ENCODE measurements at places on chromosomes 5 and 9.

GRCh38 chr5:68653471-68653870 is 437.9 kb downstream of the PIK3R1 start:
- DNase-seq = no peak

- DNase-seq = no peak
Measured at GRCh38 chr9:109403766-109404320, 83.0 kb upstream of the EPB41L4B start.

DNA sequence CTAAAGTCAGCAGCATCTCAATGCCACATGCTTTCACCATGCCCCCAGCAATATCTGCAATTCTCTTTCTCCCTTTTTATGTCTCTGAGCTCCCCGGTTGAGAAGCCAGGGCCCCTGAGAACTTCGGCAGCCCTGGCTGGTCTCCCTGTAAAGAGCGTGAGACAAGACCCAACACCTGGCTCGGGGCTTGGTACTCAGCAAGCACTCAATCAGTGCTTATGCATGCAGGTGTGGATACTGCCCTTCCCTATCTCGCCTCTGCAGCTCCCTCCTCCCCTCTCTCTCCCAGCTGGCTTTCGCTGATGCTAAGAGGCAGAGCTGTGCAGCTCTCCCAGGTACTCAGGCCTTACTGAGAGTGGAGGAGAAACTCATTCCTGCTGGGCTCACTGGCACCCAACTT is 41.7 kb upstream of the AKNA start:
- DNase-seq = no peak

- DNase-seq = no peak
Measured at GRCh38 chr5:9431496-9432258, 114.2 kb downstream of the SEMA5A start.

GRCh38 chr5:59621477-59621876 is 272.0 kb downstream of the PDE4D start:
- no peak for DNase-seq

- no peak for DNase-seq
Measured at GRCh38 chr5:156191547-156191946, 135.4 kb upstream of the SGCD start.

DNA sequence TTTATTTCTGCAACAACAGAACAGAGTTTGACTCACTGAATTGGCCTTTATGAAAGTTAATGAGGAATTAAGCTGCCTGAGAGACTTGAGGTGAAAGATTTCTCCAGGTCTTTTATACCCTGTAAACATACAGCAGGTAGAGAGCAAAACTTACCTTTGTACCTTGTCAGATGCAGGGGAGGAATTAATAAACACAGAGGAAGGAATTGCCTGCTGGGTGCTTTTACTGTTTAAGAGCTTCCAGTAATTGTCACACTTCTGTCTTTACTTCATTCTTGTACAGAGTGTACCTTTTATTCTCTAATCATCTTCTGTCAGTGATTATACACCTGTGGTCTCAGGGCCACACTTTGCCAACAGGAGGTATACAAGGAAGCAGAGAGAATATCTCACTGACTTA is 94.0 kb upstream of the GRIN3A start:
- no peak for DNase-seq

DNA sequence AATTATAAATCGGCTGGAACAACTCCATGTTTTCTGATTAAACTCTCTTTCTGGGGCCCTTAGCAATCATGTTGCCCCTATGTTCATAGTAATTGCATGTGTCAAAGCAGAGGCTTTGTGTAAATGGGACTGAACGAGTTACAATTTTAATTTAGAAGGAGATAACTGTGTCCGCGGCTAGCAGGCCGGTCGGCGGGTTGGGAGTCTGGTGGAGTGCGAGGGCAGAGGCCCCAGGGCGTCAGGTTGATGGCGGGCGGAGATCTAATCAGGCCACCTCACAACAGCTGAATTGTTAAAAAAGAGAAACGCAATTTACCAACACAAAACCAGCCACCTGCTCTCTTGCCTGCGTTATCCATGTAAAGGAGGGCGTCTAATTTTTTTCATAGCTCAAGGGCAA is 134.9 kb upstream of the LPCAT1 start:
- DNase-seq = no peak

DNA sequence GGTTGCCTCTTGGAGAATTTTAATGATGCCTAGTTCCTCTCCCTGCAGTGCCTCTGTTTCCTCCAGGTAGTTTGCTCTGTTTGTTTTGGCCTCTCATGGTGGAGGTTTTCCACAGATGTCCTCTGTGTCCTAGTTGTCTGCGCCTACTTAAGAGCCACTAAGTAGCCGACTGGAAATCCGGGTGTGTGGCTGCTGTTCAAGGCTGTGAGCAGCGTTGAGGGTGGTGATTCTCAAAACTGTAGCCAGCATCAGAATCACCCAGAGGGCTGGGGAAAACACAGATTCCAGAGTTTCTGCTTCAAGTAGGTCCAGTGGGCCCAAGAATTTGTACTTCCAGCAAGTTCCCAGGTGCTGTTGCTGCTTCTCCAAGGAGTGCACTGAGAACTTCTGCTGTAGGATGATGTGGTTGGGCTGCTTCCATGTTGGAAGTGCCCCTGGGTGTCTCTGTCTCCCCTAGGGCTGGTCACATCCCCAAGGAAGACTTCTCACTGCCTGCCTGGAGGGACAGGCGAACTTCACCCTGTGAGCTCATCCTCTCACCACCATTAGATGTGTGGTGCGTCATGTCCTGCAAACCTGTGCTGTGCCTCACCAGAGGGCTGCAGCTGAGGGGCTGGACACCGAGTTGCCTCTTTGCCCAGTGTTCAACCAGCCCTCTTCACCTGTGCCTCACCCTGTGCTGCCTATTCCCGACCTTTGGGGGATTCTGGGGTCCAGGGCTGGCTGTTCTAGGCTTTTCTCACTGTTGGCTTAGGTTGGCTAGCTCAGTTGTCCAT is 34.8 kb downstream of the SECISBP2 start:
- DNase-seq = no peak

- no peak for DNase-seq
Measured at GRCh38 chr9:104412238-104412637, 91.8 kb upstream of the OR13F1 start.

GRCh38 chr5:116536316-116537083 is 38.1 kb downstream of the SEMA6A start:
- no peak for DNase-seq

DNA sequence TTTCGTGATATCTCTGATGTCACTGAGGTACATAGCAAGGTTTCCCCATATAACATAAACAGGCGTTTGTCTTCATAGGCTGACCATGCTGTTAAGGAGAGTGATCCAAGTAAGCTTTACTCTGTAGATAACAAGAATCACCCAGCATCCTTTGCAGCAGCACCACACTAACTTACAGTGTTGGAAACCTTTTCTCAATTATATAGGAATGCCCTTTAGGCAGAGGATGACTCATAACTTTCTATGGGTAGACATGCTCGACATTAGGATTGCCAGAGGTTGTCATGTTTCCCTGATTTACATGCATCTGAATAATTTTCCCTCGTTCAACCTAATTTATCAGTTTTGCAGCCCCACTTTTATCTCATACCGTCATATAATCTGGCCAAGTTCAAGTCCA is 870.0 kb upstream of the CDH9 start:
- DNase-seq = no peak

GRCh38 chr9:105930011-105930627 is 235.8 kb downstream of the TMEM38B start:
- no peak for DNase-seq

GRCh38 chr9:13479096-13479495 is 199.6 kb upstream of the MPDZ start:
- no peak for DNase-seq

- DNase-seq = no peak
Measured at GRCh38 chr9:22148876-22149637, 140.0 kb upstream of the CDKN2B start.

- no peak for DNase-seq
Measured at GRCh38 chr5:5930561-5930960, 447.8 kb downstream of the MED10 start.

- no peak for DNase-seq
Measured at GRCh38 chr5:76143884-76144283, 60.7 kb downstream of the SV2C start.

- no peak for DNase-seq
Measured at GRCh38 chr9:19193029-19193324, 37.5 kb upstream of the DENND4C start.

DNA sequence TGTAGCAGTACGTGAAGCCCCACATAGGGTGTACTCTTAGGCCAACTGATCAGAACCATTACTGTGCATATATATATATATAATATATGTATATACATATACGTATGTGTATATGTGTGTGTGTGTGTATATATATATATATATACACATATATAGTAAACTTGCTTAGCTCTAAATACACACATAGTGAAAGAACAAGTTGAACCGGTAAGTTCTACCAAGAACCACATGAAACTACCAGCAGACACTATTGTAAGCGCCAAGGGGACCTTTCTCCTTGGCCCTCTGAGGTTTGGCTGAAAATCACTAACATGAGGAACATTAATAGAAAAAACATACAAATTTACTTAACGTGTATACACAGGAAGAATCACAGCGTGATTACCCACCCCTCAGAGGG is 1.8 kb upstream of the TARS1 start:
- no peak for DNase-seq

GRCh38 chr9:89606049-89606623 is 1.3 kb downstream of the GADD45G start:
- peak; percentile 38 for DNase-seq

GRCh38 chr9:121500165-121500478 is 478 bp upstream of the GGTA1 start:
- DNase-seq = no peak

GRCh38 chr5:57277085-57277484 is 103.2 kb downstream of the GPBP1 start:
- DNase-seq = no peak

GRCh38 chr5:138884094-138884493 is 9.0 kb upstream of the LRRTM2 start:
- DNase-seq = no peak

- peak; percentile 59 for DNase-seq
Measured at GRCh38 chr5:137627293-137627692, 108.6 kb downstream of the KLHL3 start.

GRCh38 chr5:92401492-92401891 is 1018.4 kb upstream of the ARRDC3 start:
- DNase-seq = peak; percentile 81

DNA sequence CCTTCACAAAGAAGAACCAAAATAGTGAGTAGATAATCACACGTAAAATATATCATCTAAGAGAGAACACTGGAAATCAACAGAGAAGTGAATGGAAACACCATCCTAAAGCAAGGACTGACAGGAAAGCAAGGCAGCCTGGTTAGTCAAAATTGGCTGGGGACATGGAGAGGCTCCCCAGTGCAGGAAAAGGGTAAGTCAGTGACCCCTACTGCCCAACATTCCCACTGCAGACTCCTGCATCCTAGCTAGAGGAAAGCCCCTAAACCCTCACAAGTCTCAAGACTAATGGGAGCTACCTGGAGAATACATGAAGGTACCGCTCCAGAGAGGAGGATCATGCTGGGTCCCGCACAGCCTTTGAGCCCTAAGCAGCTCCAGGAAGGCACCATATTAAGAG is 60.1 kb downstream of the ZDHHC21 start:
- no peak for DNase-seq

- DNase-seq = no peak
Measured at GRCh38 chr5:10059980-10060379, 189.7 kb downstream of the ATPSCKMT start.

DNA sequence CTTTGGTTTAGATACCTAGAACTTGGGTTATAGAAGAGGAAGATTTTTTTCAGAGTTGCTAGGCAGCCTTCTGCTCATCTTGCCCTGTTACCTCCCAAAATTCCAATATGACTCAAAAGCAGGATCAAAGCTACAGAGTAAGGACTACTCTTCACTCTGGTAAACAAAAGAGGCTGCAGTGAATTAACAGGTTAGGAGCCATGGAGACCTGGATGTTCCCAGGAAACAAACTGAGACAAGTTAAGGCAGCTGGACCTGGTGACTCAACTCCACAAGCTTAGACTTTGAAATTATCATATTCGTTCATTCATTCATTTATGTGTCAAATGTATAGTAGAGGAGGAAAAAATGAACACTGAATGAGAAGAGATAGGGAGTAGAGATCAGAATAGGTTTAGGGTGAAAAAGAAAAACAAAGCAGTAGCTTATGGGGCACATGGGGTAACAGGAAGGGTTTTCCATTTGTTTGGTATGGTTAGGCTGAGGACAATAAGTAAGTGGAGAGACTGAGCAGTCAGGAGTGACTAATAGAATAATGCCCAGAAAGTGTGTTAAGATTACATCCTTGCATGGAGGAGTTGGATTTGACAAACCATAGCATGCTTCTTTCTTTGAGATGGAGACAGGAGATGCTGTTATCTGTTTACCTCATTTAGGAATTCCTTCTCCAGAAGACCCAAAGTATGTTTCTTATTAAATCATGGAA is 464.0 kb upstream of the ZNF608 start:
- no peak for DNase-seq

- DNase-seq = no peak
Measured at GRCh38 chr9:86731511-86732063, 215.7 kb downstream of the GAS1 start.

DNA sequence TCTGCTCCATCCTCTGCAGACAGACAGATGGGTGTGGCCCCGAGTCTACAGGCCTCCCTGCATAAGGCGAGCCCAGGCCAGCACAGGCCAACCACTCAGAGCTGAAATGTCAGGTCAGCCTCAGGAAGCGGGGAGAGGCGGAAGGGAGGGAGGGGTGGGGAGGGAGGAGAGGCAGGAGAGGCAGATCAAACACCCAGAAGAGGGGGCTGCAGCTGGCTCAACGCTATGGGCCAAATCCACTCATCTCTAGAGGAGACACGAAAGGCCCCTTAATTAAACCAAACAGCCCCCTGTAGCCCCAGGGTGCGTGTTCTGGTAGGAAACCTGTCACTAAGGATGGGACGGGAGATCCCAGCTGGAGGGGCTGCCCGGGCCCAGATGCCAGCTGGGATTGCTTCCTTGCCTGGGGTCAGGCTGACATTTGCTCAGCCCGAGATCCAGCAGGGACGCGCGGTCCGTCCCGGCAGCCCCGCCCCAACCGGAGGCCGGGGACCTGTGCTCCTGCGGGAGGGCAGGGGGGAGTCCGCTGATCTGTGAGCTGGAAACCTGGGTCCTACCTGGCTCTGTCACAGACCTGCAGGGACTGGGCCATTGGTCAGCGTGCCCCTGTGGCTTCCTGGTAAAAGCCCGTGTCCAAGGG is 97.2 kb upstream of the SARDH start:
- peak; percentile 58 for DNase-seq

- no peak for DNase-seq
Measured at GRCh38 chr9:106069241-106069640, 374.9 kb downstream of the TMEM38B start.

DNA sequence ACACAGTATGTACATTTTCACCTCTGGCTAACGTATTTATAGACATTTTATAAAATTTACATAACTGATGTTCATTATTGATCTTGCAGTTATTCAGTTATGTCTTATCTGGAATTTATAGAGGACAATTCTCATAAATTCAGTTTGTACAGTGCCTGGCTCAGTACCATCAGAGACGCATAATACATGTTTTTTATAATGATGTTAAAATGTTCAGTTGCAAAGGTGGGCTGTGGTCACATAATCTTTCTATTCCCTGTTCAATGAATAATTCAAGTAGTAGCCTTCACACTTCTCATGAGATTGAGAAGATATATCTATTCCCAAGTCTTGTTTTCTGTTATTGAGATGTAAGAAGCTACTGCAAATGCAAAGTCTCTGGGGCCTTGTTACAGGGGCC is 393.1 kb upstream of the ARRDC3 start:
- DNase-seq = no peak

- peak; percentile 3 for DNase-seq
Measured at GRCh38 chr5:154236011-154236410, 45.5 kb downstream of the GALNT10 start.

- DNase-seq = peak; percentile 23
Measured at GRCh38 chr9:99465231-99465907, 243.3 kb downstream of the SEC61B start.
